ENCODE measurements at places on chromosomes 16 and 17.

DNA sequence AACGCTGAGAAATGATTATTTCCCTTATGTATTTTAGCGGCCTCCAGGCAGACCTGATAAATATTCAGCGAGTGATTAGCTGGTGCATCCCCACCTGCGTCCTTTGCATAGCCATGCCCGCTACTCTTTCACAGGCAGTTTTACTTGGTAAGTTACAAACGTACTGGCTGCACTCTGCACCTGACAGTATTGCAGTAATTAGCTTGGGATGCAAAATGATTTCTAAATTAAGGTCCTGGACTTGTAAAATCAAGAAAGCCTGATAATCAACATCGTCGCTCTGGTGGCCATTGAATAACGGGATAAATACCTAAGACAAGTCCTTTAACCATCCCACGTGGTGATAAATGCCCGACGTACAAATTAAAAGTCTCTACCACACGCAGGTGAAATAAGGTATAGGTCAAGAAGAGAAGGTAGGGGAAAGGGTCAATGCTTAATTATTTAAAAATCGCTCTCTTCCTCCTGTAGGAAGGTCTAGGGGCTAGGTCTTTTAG, 998 bp upstream of the PRKCA start:
- no peak for DNase-seq

GRCh38 chr16:84931506-84931905, 79.8 kb downstream of the ZDHHC7 start:
- DNase-seq, result no peak

DNA sequence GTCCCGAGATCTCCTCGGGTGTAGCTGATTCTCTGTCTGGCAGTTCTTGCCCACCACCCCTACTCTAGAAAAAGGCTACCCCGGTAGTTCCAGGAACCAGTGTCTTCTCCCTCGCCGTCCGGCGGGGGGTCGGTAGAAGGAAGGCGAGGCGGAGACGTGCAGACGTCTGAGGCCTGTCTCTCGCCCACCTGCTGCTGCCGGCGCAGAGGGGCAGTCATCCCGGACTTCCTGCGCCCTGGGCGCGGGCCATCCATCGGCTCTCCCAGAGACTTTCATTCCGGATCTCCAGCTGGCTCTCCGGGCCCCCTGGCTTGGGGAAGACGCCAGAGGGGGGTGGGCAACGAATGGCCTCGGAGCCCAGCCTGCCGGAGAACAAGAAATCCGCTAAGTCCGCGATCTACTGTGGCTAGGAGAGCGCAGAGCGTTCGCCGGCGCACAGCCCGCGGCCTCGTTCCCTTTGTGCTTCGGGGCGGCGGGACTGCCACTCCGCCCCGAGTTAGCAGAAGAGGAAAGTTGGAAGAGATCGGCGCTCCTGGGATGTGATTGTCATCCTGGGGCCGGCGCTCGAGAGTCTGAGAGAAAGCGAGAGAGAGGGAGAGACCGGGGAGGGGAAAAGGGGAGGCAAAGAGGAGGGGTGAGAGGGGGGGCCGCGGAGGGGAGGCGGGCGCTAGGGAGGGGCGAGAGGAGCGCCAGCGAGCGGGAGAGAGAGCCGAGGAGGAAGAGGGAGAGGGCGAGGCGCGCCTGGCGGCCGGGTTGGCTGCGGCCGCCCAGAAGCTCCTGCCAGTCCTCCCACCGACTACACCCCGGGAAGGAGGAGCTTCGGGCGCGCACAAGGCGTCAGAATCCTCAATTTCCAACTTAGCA, at the start of gene IRX5:
IRX5 (plus strand) TSS at position 861 of the 864 bp plus-strand sequence. CDS start 334 bp downstream, outside the sequence.
- peak; percentile 60 for DNase-seq

- DNase-seq, result no peak
These were observed 24.0 kb downstream of the MAP3K14 start for GRCh38 chr17:45292696-45293412.

DNA sequence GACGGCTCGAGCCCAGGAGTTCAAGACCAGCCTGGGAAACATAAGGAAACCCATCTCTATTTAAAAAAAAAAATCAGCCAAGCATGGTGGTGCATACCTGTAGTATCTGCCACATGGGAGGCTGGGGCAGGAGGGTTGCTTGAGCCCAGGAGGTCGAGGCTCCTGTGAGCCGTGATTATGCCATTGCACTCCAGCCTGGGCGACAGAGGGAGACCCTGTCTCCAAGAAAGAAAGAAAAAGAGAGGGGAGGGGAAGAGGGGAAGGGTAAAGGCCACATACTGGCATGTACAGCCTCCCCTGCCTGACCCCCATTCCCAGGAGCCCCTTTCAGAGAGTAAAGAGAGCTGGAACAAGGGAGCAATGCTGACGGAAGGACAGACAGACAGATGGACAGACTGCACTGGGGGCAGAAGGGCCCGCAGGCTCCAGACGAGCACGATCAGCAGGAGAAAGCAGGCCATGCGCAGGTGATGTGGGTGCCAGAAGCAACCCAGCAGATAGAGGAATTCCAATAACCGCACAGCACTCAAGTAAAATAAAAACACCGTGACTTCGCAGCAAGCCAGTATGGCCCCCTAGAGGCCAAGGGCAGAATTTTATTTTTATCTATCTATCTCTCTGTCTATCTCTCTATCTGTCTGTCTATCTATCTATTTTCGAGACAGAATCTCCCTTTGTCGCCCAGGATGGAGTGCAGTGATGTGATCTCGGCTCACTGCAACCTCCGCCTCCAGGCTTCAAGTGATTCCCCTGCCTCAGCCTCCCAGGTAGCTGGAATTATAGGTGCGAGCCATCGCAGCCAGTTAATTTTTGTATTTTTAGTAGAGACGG, 27.1 kb upstream of the SNN start:
- peak; percentile 56 for DNase-seq

- DNase-seq, result no peak
These were observed 239.8 kb upstream of the SALL1 start for GRCh38 chr16:51390877-51391276.

GRCh38 chr17:21462237-21462636, 86.1 kb downstream of the KCNJ12 start:
- no peak for DNase-seq

GRCh38 chr17:8482546-8482945, 46.9 kb downstream of the NDEL1 start:
- DNase-seq, result no peak

DNA sequence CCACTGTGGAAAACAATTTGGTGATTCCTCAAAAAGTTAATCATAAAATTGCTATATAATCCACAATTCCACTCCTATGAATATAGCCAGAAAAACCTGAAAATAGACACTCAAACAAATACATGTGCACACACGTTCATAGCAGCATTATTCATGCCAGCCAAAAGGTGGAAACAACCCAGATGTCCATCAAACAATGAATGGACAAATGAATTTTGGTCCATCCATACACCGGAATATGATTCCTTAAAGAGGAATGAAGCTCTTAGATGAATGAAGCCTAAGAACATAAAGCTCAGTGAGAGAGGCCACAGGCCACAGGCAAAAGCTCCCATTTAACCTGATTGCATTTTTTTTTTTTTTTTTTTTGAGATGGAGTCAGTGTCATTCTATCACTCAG, 114.6 kb upstream of the TNRC6C start:
- DNase-seq, result no peak

DNA sequence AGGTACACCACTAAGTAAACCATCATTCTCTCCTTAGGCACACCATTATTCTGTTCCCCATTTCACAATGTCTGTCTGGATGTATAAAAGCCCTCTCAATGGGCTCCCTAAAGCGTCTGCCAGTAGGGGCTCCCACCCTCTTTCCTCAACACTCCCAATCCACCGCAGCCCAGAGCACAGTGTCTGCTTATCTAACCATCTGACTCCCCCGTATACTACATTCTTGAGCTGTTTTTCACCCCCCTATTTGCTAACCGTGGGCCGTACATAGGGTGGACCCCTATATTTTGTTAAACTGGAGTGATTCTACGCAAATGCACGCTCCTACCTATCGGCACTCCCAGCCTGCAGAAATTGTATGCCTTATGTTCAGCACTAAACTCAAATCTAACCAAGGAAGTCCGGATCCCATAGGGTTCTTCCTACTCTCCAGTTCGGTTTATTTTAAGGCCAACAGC, 685 bp upstream of the PSMD3 start:
- DNase-seq, result peak; percentile 18

Measured in inflammatory macrophage treated with lipopolysaccharide for 1 hour (primary cell).